ENCODE measurements at places on chromosomes 4 and X.

DNA sequence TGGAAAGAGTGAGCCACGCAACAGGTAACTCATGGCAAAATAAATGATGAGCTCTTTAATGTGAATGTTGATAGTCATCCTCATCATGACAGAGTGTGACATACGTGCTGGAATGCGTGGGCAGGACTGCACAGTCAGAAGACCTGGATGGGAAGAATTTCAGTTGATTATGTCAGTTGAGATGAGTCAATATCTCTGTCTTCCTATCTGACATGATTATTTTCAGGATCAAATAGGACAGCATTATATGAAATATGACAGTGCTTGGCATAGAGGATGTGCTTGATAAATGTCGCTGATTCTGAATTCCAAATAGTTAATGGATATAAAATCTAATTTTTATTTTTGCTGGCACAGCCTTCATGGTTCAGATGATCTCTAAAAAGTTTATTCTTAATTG is 95.1 kb downstream of the IL15 start:
- no peak for DNase-seq

DNA sequence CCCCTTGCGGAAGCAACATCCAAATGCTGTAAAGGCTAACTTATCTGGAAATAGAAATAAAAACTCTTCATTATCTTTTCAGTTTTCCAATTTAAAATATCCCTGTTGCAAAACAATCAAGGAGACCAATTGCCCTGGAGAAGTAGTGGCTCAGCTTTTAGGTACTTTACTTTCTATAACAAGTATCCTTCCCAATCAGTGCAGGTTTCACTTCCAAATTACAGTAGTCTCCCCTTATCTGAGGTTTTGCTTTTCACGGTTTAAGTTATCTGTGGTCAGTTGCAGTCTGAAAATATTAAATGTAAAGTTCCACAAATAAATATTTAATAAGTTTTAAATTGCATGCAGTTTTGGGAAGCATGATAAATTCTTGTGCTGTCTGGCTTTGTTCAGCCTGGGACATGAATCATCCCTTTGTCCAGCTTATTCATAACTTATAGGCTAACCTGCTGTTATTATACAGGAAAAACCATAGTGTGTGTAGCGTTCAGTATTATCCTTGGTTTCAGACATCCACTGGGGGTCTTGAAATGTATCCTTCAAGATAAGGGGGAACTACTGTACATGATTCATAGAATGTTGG is 973.1 kb upstream of the GRID2 start:
- no peak for DNase-seq

DNA sequence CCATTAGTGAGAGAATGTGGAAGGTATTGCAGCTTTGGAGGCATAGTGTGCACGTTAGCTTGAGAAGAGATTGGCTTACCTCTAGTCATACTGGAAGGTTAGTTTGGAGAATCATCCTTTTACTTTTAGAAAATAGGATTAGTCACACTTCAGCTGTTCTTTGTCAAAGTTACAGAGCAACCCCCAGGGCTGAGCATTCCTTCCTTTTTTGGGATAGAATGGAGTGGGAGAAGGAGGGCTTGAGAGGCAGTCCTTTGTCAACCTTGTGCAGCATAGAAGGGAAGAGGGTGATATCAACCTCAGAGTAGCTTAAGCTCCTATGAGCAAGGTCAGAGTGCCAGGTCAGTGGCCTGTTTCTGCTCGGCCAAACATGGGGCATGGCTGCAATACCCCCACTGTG is 8.6 kb upstream of the MBNL3 start:
- no peak for DNase-seq

GRCh38 chr4:110449947-110450346 is 26.0 kb upstream of the ENPEP start:
- DNase-seq = no peak

DNA sequence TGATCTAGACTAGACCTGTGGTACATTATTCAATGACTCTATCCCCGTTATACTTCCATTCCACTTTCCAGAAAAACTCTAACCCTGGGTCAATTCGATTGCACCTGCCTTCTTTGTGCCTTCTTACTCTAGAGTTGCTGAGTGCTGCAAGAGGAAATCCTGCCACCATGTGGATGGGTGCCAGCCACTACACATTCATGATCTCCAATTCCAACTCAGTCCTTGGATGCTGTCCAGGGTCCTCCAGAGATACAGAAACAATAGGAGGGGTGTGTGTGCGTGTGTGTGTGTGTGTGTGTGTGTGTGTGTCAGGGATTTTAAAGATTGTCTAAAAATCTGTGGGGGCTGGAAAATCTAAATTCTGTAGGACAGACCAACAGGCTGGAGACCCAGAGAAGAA is 42.9 kb upstream of the INTS6L start:
- DNase-seq = peak; percentile 23

DNA sequence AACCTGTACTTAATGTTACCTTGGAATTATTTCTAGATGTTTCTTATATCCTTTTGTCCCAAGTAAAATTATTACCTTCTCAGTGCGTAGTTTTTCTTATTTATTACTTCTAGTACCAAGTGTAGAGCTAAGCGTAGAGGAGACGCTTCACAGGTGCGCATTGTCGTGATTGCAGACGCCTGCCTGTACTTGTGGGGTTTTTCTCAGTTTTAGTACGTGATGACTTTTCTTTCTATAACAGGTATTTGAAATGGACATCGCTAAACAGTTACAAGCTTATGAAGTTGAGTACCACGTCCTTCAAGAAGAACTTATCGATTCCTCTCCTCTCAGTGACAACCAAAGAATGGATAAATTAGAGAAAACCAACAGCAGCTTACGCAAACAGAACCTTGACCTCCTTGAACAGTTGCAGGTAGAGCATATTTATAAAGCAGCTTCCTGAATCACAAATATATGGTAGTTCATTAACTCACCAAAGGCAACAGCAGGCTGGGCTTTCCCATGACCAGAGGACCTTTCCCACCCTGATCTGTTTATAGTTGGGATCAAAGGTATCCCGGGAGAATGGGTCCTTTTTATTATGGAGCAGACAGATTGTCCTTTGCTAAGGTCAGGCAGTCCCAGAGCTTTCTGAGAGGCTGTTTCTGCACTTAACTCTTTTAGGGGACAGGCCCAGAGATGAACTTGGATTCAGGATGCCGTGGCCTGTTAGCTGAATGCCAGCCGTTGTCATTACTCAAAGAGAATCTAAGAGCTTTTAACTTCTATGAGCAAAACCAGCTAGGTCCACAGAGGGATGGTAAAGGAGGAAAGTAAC is 172.9 kb downstream of the PTTG2 start:
- DNase-seq = no peak

GRCh38 chr4:48046059-48046458 is 29.5 kb downstream of the NIPAL1 start:
- no peak for DNase-seq

- DNase-seq = no peak
Observed at GRCh38 chr4:118676128-118676527, 9.1 kb upstream of the METTL14 start.

DNA sequence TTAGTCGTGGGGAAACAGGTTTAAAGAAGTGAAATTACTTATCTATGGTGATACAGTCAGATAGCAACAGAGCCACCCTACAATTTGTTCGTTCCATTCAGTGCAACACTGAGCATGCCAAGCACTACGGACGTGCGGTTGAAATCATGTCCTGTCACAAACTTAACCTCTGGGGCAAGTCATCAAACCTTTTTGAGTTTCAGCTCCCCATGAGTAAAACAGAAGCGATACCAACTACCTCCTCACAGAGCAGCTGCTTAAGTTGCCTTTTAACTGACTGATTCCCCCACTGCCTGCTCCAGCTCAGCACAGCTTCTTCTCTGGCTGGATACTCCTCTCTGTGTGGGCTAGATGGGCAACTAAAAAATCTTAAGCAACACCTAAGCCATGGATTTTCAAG is 36.0 kb downstream of the LHFPL1 start:
- no peak for DNase-seq

DNA sequence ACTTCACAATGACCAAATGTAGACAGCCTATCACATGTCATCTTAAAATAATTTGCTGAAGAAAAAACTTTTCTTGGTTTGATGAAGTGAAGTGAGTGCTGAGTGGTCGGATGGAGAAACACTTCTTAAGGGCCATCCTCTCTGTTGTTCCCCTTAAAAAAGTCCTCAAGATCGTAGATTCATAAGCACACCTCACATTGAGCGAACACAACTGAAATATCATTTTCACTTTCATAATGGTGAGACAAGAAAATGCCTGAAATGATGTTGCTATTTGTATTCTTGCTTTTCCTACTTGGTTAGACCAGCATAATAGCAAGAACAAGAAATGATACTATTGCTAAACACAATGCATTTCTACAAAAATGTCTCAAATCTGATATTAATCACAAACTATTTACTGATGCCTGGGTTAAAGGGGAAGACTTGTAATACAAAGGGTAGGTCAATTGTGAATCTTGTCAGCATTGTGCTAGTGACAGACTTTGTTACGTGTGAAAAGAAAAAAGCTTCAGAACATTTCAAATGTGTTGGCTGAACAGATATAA is 305.6 kb upstream of the NR3C2 start:
- no peak for DNase-seq

DNA sequence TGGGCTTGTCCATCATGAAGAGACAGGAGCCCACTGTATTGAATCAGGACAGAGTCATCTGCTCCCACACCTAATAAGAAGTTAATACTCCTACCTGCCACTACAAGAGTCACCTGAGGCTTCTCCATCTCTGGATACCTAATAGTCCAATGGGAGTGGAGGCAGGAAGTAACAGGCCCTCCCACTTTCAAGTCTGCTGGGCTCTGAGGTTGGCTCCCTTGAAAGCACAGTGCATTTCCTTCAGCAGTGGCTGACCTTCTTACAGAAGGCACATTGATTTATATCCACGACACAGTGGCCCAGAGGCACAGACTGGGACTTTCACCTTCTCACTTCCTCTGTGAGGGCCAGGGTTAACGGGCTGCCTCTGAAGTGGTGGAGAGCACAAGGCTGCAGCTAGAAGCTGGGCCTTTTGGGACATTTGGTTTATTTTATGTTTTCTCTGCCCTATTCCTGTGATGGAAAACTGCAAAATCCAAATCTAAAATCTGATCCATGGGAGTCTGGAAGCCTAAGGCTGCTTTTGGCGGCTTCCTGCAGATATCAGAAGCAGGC is 38.1 kb downstream of the FRG2 start:
- no peak for DNase-seq

DNA sequence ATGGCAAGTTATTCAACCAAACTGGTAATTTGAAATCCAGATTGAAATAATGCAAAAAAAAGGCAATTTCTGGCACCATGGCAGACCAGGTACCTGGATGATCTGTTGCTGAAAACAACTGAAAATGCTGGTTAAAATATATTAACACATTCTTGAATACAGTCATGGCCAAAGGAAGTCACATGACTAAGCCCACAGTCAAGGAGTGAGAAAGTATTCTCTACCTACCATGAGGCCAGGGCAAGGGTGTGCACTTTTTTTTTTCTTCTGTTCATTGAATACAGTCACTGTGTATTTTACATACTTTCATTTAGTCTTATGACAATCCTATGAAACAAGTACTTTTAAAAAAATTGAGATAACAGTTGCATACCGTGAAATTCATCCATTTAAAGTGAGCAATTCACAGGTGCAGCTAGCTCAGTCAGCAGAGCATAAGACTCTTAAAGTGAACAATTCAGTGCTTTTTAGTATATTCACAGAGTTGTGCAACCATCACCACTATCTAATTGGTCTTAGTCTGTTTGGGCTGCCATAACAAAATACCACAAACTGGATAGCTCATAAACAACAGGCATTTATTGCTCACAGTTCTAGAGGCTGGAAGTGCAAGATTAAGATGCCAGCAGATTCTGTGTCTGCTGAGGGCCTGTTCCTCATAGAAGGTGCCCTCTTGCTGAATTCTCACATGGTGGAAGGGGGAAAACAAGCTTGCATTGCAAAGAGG is 4.8 kb upstream of the MPP1 start:
- DNase-seq = peak; percentile 7

DNA sequence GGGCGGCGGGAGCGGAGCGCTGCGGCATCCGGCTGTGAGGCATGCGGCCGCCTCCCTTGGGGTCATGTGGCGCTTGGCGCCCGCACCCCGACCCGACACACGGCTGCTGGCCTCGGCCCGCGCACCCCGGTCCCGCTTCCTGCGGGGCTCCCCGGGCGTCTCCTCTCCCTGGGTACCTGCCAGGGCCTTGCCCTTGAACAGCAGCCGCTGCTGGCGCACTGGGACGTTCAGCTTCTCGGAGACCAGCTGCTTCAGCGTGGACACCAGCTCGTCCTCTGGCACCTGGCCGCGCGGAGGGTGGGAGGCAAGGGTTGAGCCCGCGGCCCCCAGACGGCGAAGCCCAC is 391 bp downstream of the UBL4A start:
- DNase-seq = peak; percentile 16

GRCh38 chrX:154819771-154820341 is 14.6 kb upstream of the MPP1 start:
- no peak for DNase-seq

DNA sequence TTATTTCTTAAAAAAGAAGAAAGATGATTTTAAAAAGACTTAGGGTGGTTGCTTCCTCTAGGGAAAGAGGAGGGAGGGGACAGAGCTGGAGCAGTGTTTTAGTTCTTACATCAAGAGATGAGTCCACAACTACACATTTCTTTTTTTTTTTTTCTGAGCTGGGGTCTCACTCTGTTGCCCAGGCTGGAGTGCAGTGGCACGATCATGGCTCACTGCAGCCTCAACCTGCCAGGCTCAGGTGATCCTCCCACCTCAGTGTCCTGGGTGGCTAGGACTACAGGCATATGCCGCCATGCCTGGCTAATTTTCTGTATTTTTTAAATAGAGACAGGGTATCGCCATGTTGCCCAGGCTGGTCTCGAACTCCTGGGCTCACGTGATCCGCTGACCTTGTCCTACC is 17.2 kb downstream of the SH3KBP1 start:
- no peak for DNase-seq

DNA sequence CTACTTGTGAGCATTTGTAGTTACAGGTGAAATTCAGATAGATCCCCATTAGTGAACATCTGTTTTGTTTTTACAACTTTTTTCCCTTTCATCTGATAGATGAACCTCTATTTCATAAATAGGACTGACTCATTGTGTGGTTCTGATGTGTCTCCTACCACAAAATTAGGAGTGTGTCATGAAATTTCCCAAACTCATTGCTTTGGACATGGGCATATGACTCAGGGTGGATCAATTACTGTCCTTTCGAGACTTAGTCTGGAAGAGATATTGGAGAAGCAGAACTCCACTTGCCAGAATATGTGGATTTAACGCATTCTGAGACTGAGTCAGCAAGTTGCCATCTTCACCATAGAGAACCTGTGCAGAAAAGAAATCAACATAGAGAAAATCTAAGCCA is 53.5 kb upstream of the PCDH10 start:
- no peak for DNase-seq

DNA sequence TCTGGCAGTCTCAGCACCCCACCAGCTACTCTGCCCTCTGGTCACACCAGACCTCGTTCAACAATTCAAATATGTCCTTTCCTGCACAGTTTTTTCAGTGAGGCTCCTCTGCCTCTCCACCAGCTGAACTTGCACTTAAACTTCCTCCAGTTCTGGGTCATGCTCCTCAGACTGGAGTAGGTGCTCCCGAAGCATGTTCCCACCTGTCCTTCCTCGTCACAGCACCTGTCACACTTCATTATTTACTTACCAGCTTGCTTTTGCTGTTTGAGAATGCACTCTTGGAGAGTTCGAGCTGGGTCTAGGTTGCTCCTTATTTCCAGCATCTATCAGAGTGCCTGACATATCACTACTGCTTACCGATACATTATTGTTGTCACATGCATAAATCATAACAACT is 144.8 kb upstream of the TTC29 start:
- no peak for DNase-seq
